Right cardiac atrium (tissue), 5 donors: ENCODE measurements at places on chromosomes 3 and 15. TPM values are rescaled to one million over a fixed set of nuclear protein-coding genes. Genes with fewer than 3 reads are reported as not detected.

GRCh38 chr15:96323319-96324145, 7.0 kb upstream of the NR2F2 start:
- no peak for DNase-seq

Gene GPR62
- 0.62 TPM for total RNA-seq

Gene MAGI1
- total RNA-seq, result 32.7 TPM

GRCh38 chr15:39247574-39247973, 333.3 kb upstream of the THBS1 start:
- DNase-seq, result no peak

GRCh38 chr15:68114840-68115239, 60.7 kb downstream of the PIAS1 start:
- no peak for DNase-seq

- DNase-seq, result peak; percentile 47
Observed at GRCh38 chr3:88059380-88060170, 520 bp downstream of the ZNF654 start.
